ENCODE measurements at places on chromosomes 4 and X.

- no peak for DNase-seq
Measured at GRCh38 chr4:15890246-15890829, 48.2 kb downstream of the FGFBP1 start.

GRCh38 chr4:15010038-15010585 is 7.8 kb downstream of the CPEB2 start:
- DNase-seq: no peak

DNA sequence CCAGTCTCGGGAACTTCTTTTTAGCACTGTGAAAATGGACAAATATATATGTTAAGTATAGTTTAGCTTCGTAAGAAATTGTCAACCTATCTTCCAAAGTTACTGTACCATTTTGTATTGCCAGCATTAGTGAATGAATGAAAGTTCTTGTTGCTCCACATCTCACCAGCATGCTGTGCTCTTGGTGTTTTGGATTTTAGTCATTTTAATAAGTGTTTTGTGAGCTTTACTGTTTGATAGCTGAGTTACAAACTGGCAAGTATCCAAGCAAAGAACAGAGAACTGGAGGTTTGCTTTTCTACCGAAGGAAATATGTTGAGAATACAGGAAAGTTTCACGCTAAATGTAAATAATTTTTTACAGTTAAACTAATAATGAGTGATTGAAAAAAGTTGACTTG is 33.0 kb downstream of the SNCA start:
- DNase-seq: no peak

GRCh38 chr4:109248322-109248900 is 54.0 kb downstream of the COL25A1 start:
- DNase-seq: no peak

DNA sequence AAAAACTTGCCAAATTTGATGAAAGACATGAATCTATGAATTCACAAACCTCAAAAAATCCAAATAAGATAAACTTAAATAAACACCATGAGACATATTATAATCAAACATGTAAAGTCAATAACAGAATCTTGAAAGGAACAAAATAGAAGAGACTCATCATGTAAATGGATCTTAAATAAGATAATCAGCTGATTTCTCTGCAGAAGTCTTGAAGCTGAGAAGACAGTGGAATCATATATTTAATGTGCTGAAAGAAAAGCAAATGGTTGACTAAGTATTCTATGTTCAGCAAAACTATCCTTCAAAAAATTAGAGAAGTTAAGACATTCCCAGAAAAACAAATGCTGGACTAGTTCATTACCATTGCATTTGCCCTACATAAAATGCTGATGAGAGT is 215.7 kb upstream of the SPIN4 start:
- DNase-seq: no peak

DNA sequence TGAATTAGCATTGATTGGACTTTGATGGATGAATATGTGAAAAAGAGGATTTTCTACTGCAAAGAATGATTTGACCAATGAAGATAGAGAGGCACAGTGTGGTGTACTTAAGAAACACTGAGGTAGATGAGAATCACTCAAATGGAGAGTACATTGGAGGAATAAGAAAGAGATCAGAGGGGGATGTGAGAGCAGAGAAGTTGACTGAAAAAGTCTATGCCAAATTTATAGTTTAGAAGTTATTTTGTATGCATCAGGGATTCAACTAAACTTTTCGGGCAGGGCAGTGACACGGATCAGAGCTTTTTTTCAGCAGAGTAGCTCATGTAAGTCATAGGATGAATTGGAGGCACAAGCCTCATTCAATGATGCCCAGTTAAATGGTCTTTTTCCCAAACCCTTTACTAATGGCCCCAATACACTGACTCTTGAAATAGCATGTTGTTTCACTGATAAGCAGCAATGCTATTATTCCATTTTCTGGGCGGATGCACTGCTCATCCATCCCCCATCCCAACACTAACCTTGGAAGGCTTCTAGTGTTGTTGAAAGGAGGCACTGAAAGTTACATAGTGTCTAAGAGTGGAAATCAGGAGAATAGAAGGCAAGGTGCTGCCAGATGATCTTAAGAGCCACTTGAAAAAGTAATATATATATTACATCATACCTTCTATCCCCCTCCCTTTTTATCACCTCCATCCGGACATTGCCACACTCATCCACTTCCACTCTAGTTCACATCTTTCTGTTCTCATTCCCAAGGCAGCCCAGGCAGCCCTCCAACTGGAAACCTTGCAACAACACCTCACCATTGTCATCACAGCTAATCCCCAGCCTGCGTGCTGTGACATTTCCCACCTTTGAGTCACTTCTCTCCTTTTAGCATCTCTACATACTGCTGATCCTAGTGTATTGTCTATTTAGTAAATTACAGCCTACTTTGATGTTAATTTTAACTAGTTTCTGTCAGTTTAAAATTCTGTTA is 46.1 kb downstream of the ARHGAP24 start:
- DNase-seq: no peak

DNA sequence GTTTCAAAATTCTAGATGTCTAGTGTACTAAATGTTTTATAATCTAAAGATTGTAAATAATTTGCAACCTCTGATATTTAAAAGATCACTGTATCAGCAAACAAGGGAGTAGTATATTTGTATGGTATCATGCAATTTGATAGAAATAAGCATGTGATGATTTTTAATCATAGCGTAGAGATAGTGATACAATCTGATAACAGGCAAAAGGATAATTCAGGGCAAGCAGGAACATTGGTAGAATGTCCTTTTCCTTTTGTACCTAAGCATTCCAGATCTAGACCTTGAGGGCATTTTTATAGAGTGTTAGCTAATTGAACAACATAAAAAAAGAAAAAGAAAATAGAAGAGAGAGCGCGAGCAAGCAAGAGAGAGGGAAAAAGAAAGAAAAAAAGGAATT is 1.4 kb downstream of the ANK2 start:
- no peak for DNase-seq

- no peak for DNase-seq
Measured at GRCh38 chr4:121472937-121473721, 92.3 kb upstream of the QRFPR start.

DNA sequence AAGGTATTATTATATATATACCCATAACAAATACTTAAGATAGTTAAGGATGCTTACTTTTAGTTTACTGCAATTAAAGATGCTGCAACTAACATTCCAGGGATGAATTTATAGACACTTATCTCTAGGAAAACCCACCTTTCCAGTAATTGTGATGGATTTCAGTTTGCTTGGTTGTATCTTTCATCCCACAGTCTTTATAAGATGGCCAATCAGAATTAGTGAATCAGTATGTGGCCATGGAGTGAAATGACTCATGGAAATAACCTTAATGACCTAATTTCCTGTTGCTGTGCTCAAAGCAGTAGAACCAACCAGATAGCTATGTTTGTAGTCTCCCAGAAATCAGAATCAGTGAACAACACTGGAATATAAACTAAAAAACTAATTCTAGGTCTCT is 26.4 kb downstream of the MOSPD2 start:
- DNase-seq: no peak

DNA sequence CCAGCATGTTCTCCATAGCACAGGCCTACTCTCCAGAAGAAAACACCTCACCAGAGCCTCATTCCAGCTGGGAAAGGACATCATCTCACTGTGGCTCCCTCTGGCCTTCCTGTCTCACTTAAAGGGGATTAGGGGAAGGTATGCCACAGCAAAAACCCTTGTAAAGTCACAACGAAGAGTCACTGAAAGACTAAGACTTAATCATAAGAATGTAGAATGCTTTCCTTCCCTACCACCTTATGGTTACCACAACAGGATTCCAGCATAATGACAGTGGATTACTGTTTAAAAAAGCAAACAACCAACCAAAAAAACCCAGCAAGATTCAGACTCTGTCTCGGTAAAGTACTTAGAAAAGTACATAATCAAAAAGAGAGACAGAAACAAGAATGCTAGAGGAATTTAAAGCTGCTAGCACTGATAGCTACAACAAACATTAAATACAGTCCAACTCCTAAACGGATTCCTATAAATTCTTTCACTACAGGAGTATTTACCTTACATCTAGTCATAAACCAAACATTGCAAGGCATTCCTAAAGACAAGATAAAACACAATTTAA is 75.1 kb downstream of the BANK1 start:
- DNase-seq: no peak

DNA sequence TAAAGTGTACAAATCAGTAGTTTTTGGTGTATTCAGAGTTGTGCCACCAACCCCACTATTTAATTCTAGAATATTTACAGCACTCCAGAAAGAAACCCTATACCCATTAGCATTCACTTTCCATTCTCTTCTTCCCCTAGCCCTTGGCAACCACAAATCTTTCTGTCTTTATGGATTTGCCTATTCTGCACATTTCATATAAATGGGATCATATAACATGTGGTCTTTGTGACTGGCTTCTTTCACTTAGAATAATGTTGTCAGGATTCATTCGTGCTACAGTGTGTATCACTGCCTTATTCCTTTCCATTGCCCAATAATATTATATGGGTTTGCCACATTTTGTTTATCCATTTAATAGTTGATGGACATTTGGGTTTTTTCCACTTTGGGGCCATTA is 32.2 kb downstream of the SGMS2 start:
- DNase-seq: no peak

DNA sequence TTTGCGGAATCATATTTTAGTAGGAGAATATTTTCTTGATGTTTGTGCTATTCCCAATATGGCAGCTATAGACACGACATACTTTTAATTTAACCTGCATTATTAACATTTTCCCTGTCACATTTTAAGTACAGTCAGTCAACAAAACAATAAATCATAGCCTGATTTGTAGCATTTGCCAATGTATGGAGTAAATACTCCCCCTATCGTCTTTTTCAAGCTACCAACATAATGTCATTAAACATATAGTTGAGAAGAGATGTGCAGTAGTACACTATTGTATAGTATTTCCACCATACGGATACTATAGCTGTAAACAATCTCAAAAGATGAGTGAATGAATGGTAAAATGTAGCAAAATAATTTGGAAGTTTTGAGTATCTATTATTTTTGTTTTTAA is 303.7 kb upstream of the MAGEB2 start:
- no peak for DNase-seq

DNA sequence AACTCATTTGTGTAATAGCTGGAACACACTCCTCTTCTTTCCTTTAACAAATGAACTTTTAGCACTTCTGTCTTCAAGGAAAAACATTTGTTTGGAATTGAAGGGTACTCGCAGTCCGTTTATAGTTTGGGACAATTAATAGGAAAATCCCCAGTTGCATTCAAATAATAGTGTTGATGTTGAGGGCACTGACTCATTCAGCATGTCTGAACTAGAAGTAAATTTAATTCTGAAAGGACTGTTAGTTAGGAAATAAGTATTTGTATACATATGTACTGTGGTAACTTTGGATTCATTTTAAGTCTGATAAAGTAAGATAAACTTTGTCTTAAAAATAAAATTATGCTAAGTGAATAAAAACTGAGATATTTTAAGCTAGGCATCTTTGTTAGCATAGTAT is 27.2 kb downstream of the FAM199X start:
- DNase-seq: no peak

- no peak for DNase-seq
Measured at GRCh38 chrX:118978451-118978850, 4.0 kb downstream of the LONRF3 start.

GRCh38 chr4:661231-661630 is 12.8 kb downstream of the ATP5ME start:
- no peak for DNase-seq

GRCh38 chr4:163694385-163694784 is 199.9 kb downstream of the TMA16 start:
- DNase-seq: no peak

GRCh38 chrX:75968293-75968692 is 183.2 kb upstream of the MAGEE2 start:
- no peak for DNase-seq

DNA sequence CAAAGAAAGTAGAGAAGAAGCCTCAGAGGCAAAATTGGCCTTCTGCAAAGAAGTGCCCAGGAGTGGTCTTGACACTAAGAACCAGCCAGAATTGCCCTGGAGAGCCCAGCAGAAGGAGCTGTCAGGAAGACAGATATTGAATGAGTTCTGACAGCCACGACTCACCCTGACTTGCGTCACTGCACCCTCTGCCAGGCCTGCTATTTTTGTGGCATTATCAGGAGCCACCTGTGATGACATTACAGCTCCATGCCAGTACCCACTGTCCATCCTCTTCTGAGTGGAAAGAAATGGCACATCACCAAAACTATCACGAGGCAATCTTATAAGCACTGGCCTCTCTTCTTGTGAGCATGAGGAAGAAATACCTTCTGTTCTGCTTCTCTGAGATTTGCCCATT is 67.7 kb downstream of the SMIM20 start:
- no peak for DNase-seq

DNA sequence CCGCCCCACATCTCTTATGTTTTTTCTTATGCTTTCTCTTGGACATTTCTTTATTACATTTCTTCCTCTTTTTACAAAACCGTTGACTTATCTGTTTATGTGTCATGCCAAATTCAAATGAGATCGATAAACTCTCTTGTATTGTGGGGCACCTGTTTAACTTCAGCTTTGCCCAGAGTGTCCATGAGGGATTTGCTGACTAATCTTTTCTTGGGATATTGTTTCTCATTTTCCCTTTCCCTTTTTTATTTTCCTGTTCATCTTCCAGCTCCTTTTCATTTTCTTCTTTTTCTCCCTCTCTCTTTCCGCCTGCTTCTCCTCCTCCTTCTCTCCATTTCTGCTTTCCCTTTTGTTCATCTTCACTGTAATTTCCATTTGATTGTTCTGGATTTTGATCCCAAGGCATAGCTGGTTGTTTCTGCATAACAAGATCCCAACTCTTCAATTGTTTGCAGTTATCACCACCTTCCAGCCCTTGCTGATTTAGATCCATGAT is 10.7 kb downstream of the TIMM8A start:
- no peak for DNase-seq

GRCh38 chr4:39714166-39714565 is 16.2 kb downstream of the UBE2K start:
- DNase-seq: no peak

- no peak for DNase-seq
Measured at GRCh38 chr4:80202741-80203553, 5.6 kb downstream of the PRDM8 start.

DNA sequence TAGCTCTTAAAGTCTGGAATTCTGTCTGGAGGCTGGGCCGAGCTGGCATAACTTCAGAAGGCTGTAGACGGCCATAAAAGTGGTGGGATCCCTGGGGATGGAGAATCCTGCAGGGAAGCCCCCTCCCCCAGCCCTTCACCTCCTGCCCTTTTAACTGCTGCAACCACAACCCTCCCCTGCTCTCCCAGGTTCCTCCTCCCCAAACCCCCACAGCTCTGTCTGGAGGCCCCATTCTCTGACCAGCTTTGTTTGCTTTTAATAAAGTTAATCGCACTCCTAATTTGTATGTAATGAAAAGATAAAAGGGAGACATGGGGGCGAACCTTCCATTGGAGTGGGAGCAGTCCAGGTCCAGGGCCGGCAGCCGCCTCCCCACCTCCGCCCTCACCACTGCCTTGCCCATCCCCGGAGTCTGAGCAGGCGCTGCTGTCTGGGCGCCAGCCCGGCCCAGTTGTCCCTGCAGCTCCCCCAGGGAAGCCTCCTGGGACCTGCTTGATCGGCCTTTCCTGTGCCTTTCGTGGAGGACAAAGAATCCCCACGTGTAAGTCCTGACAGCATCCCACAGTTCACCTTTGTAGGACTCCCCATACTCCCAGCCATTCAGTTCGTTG is 84.3 kb downstream of the PJA1 start:
- DNase-seq: no peak

GRCh38 chr4:119210775-119211174 is 1.7 kb upstream of the USP53 start:
- no peak for DNase-seq

- DNase-seq: no peak
Measured at GRCh38 chr4:738781-739280, 33.2 kb downstream of the PCGF3 start.

GRCh38 chr4:52870225-52870624 is 8.1 kb downstream of the RASL11B start:
- no peak for DNase-seq

Measured in uterus (tissue), 4 donors.